ENCODE measurements at places on chromosomes 2 and 18.

DNA sequence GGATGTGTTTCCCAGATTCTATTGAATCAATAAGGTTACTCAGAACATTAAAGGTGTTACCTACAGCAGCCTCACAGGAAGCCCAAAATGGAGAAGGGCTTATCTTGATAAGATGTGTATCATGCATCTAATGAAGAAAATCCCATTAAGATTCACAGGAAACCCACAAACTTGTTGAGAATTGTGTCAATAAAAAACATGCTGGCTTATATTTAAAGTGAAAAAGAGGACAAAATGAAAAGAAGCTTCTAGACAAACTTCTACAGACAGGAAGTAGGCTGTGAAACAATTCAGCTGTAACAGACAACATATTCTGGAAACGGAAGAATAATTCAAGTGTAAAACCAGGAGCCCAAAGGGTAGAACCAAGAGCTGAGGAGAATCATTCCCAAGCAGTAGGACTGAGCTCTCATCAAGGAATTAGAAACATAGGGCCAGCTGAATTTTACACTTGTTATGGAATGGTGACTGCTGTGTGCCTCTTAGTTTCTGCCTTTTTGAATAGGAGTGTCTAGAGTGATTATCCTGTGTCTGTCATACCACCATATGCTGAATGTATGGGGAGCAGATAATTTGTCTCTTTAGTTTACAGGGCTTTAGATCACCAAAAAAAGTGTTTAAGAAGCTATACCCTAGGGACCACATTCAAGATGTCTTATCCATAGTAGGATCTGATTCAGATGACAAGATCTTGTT, 9.6 kb downstream of the IMMT start:
- DNase-seq = no peak

- DNase-seq = no peak
These were observed 33.2 kb upstream of the CYP1B1 start for GRCh38 chr2:38108907-38109731.

DNA sequence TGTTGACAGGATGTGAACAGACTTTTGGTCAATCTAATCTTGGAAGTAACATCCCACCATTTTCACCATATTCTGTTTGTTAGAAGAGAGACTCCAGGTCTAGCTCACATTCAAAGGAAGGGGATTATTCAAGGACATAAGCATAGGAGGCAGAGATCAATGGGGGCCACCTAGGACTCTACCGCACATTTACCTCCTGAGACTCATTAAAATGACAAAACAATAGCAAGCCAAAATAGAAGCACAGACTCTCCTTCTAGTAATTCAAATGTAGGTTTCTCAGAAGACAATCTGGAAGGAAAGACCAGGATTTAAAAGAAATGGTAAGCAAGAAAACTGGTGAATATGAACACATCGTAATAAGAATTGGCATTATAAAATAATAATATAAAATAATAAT, 156.4 kb upstream of the KYNU start:
- DNase-seq = no peak

GRCh38 chr2:161836664-161837063, 212.4 kb downstream of the SLC4A10 start:
- no peak for DNase-seq

GRCh38 chr2:148876595-148877402, 1.8 kb downstream of the KIF5C start:
- DNase-seq = no peak

DNA sequence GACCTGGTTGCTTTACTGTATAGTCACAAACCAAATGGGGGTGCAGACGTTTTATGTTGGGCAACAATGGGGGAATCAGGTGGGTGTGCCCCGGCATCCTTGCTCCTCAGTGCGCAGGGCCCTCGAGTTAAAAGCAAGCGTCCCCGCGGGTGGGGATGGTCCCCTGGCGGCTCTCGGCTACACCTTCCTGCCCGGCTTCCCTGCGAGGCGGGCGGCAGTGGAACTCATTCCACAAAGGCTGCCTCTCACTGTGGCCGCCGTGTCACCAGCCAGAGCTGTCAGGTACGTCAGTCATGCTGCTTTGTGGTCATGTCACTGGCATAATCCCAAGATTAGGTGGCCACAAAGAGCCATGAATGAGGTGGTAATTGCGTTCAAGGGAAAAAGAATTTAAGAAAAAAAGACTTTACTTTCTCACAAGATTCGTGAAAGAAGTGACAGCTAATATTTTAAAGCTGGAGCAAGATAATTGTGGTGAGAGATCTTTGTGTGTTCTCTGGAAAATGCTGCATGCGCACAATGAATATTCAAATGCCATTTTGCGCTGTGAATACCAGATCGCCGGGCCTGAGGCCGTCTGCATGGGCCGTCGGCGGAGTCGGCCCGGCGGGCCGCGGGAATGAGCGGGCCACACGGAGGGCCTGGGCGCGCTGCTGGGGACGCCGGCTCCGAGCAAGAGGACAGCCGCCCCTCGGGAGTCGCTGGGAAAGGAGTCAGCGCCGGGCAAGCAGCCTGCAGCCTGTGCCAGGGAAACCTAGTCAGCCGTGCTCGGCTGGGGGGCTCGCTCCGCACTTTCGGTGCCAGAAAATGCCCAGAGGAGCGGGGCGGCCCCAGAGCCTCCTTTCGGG, 82.3 kb upstream of the LDLRAD4 start:
- DNase-seq = no peak

DNA sequence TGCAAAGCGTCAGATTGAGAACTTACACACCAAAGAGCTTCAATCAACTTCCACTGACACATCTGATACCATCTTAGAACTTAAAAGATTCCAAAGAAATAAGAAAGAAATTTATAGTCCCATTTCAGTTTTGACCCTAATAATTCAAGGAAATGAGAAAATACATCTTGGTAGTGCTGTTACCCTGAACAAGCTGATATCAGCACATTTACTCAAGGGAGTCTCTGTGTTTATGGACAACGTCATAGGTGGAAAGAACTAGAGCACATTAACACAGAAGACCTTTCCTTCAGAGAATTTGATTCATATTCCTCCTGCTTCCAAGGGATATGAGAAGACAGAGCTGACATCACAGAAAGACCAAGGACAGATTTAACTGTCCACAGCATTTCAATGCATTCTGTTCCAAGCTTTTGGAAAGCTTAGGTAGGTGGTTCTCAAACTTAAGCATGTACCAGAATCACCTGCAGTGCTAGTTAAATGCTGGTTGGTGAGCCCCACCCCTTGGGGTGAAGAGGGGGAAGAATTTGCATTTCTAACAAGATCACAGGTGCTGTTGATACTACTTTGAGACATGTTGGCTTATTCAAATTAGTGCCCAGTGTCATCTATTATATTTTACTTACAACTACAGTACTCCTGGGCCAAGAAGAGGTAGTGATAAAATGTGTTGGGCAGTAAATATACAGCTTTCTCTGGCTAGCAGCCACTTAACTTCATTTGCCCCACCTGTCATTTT, 59.8 kb downstream of the LDAH start:
- DNase-seq = no peak

DNA sequence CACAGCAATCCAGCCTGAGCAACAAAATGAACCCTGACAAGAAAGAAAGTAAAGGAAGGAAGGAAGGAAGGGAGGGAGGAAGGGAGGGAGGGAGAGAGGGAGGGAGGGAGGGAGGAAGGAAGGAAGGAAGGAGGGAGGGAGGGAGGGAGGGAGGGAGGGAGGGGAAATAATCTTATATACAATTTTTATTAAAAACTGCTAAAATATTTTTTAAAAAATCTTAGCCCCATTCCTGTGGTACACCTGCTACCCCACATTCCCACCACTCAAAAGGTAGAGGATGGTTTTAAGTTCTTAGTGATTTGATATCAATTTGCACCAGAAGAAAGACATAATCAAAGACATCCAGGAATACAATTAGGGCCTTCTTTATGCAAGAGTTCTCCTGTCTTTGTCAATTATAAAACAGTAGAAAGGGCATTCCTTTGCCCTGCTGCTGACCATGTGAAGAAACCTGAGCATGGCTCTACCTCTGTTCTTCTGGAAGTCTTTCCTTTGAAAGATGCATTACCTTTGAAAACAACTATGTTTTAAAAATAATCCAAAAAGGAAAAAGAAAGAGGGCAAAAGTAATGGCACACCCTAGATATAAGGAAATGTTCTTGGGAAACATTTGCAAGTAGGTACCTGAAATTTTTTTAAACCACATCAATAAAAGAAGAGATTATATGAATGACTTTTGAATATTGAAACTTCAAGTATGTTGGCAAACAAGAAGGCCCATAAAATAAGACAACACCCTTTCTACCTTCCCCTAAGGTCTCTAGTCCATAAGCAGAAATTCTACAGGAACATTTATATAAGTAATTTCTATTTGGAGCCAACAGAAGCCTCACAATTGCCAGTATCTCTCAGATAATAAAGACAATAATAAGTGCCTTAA, 33.7 kb upstream of the ACVR2A start:
- DNase-seq = no peak

- DNase-seq = no peak
These were observed 38.2 kb upstream of the MARCO start for GRCh38 chr2:118903551-118904479.

DNA sequence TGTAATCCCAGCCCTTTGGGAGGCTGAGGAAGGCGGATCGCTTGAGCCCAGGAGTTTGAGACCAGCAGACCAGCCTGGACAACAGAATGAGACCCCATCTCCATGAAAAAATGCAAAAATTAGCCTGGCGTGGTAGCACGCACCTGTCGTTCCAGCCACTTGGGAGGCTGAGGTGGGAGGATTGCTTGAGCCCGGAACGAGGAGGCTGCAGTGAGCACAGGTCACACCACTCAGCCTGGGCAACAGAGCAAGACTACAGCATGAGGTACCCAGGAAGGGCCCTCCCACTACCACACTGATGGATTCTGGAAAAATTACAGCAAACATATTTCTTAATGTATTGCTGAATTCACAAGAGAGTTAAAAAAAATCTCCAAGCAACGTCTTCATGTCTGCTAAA, 56.3 kb upstream of the HPCAL1 start:
- no peak for DNase-seq

DNA sequence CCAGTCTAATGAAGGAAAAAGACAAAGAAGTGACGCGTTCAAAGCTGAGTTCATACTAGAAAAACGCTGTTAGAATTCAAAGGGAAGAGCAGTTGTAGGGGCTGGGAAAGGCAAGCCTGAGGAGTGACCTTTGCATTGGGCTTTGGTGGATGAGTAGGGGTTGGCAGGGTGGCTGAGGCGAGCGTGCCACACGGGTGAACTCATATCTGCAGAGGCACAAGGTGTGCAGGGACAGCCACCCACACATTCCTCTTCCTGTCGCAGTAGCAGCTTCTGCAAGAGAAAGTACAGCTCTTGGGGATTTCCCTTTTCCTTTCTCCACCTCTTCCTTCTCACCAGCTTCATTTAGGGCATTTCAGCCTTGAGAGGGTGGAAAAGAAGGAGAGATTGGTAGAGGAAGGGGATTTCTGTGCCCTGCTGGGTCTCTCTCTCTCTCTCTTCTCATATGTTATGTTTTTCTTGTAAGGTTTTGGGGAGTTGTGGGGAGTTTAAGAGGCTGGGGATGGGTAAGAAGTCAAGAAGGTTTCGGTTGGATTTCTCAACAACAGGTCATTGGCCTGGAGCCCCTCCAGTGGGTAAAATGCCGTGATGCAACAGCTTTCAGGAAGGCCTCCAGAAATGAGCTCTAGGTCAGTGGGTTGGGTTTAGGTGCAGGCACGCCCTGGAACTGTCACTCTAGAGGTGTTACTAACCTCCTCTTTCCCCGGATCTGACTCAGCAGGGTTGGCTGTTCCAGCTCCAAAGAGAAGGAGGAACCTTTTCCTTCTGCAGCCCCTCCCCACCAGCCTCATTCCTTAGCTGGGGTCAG, 40.1 kb downstream of the ODC1 start:
- peak; percentile 83 for DNase-seq

DNA sequence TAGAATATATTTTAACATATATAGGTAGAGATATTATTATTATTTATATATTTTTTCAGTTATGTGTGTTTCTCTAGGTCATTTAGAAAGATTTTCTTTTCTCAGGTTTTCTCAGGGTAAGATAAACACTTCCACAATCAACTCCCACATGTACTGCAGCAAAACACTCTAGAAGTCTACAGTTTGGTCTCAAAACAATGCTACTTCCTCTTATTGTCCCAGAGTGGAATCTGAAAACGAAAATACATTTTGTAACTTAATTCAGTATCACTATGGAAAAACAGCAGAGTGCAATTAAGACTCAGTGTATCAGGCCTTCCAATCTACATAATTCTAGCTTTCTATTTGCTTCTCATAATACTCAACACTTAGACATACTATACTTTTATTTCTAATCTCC, 190.1 kb upstream of the SLC35G4 start:
- no peak for DNase-seq

- DNase-seq = peak; percentile 53
These were observed 29.0 kb upstream of the TNS1 start for GRCh38 chr2:218031771-218032257.

DNA sequence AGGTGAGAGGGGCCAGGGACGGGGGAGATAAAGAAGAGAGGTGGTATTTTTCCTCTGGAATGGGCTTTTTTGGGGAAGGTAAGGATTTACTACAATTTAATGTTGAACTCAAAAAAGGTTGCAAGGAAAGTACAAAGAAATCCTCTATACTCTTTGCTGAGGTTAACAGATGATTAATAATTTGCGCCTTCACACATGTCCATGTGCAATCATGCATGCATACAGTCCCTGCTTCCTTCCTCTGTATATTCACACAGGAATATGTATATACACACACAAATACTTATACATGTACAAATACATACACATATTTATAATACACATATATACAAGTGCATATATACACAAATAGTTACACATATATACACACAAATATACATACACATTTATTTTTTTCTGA, 193.4 kb downstream of the NBAS start:
- no peak for DNase-seq

GRCh38 chr2:121255358-121255757, 29.6 kb downstream of the TFCP2L1 start:
- no peak for DNase-seq

DNA sequence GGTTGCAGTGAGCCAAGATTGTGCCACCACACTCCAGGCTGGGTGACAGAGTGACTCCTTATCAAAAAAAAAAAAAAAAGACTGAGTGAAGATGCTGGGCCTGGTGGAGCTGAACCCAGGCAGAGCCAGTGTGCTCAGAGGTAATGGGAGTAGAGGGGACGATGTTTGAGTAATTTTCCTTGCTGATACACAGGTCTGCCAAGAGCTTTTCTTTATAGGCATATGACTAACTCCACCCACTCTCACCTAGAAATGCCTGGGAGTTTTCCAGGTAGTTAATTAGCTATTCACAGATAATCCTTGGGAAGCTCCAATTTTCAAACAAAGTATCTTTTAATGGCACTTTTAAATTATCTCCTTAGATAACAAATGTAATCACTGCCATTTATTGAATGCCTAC, 33.4 kb upstream of the ACSL3 start:
- DNase-seq = no peak

DNA sequence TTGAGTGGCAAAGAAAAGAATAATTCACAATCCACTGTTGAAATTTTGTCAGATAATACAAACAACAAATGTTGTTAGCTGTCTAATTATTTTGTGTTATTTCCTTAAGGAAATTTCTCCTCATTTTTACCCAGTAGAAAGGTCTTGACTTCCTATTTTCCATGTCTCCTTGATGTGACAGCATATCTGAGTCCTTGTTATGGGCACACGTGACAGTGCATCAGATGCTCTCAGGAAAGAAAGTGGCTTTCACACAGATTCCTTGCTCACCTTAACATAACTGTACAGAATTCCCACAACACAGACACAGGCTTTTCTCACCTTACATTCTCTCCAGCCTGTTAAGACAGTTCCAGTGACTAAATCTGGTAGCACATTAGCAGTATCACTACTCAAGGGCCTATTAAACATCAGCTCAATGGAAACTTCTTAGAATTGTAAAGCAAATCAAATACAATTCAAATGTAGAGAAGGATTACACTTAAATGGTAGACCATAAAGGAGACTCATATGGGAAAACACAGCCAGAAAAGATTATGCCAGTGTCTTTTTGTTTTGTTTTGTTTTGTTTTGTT, 30.2 kb upstream of the GPR55 start:
- no peak for DNase-seq

All from right atrium auricular region (tissue), 2 donors.